ENCODE measurements at places on chromosomes 3 and 15. TPM values are rescaled to one million over a fixed set of nuclear protein-coding genes. Genes with fewer than 3 reads are reported as not detected.

CSPG4 gene
- 17.7 TPM for total RNA-seq

WDR93 gene
- total RNA-seq, result not detected

NRG4 gene
- not detected for total RNA-seq

ZBTB47 gene
- total RNA-seq, result 113 TPM

LCTL gene
- not detected for total RNA-seq

CHRNA3 gene
- 1.1 TPM for total RNA-seq
